ENCODE measurements at places on chromosomes 11 and 22.

DNA sequence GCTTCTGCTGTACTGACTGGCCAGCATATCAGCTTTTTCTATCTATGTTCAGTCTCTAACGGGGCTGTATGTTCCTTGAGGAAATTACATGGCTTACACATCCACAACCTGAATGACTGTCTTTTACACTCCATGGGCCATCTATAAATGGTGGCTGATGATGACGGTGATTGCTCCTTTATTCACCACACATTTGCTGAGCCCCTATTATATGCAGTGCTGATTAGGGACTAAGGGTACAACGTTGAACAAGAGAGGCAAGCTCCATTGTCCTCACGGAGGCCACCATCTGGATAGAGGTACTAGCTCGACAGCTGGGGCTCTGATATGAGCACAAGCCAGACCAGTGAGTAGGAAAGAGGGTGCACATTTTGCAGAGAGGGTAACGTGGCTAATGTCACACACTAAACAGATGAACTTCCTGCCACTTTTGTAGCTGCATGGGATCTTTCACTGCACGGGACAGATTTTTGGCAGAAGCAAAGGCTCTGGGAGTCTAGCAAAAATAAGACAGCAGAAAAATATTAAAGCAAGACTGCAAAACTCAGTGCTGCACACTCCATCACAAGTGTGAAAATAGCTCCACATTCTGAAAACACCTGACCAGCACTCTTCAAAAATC is 30.6 kb downstream of the DRD2 start:
- DNase-seq = no peak

DNA sequence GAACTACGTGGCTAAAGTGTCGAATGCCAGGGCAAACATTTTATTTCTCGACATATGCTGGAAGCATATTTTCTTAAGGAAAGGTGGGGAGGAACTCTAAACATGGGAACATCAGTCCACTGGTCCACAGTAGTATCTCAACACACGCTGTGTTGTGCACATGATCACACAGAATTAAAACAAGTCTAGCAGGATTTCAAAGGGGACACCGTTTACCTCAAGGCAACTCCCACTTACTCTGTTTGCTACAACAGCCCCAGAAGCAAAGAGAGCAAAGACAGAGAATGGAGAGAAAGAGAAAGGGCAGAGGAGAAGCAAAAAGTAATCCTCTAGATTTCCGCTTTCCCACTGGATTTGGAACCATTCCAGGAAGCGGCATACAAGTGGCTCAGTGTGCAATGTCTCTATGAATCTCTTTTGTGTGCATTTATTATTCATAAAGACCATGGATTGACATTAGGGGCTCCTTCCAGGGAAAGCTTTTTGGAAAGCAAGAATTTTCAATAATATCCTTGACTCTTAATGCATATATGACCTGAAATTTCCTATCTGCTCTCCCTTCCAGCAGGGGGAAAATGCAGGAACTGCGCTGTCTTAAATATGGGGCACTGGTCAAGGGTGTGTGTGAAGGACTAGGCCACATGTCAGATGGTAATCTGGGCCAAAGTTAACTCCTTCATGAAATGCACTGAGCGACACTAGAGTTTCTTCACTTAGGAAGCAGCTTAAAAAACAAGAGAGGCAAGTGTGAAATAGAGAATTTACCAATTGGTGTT is 34.8 kb upstream of the CCDC34 start:
- no peak for DNase-seq

- DNase-seq = no peak
These were observed 17.5 kb downstream of the PRG3 start for GRCh38 chr11:57363131-57364080.

- no peak for DNase-seq
These were observed 6.2 kb upstream of the CDK2AP2 start for GRCh38 chr11:67514116-67514515.

DNA sequence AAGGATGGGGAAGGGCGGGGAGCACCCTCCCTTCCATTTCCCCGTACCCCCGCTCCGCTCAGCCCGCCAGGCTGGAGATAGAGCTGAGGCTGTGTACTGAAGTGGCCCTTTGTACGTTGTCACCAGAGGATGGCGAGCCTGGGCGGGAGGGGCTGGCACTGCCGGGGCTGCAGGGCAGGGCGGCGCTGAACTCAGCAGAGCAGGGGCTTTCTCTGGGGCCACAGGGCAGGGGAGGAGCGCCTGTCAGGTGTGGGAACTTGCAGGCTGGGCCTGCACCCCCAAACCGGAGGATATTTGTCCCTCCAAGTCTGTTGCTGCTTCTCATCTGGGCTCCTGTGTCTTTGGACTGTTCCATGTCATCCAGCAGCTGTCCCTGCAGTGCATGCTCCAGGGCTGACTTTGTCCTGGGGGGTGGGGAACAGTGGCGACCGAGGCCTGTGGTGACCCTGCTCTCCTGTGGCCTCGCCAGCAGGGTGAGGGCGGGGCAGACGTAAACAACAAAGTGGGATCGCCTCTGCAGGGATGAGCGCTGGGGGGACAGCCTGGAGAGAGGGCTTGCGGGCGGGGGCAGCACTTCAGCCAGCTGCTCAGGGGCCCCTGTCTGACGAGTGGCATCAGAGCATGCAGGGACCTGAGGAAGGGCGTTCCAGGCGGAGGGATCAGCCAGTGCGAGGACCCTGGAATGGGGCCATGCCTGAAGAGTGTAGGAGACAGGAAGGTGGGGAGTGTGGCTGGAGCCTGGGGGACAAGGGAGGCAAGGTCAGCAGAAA is 13.1 kb downstream of the MGAT3 start:
- no peak for DNase-seq

- DNase-seq = no peak
These were observed 275.6 kb downstream of the BRD1 start for GRCh38 chr22:49551897-49552614.

DNA sequence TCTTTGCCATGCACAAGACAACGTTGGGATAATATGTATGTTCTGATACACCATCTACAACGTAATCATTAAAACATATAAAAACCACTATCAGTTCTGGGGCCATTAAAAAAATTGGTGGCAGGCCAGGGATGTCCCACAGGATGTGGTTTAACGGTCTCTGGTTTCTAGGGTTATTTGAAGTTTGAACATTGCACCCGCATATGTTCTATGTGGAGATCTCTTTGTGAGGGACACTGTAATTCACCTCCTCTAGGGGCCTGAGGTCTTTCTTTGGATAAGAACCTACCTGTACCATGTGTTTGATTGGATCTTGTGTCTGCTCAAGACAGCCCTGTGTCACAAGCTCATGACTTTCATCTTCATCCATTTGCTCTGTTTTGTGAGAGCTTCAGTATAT is 73.2 kb downstream of the GGTLC2 start:
- no peak for DNase-seq

DNA sequence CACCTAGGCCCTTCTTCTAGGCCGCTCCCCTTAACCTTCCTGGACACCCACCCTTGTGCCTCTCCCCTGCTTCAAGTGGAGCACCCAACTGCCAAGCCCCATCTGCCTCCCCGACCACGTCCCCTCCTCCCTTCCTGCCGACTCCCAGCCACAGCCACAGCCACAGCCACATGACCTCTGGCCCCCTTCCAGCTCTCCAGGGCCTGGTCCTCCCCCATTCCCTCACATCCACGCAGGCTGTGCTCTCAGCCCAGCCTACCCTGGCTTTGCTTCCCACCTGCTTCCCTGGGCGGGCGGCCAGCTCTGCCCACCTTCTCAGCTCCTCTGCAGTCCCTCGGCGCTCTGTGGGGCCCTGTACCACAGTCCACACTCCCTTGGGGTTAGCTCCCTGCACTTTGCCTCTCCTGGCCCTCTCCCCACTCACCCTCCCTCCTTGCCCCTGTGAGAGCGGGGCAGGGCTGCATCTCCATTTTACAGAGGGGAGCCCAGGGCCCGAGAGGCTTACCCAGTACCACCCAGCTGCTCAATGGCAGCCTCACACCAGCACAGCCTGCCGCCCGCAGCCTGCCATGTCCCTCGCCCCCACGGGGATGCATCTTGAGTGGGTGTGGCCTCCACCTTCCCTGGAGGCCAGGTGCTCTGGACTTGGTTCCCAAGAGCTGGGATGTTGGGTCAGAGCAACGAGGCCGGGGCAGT is 20.3 kb downstream of the PARVG start:
- no peak for DNase-seq

GRCh38 chr22:39800790-39801520 is 92.6 kb downstream of the ENTHD1 start:
- no peak for DNase-seq

GRCh38 chr11:116262370-116262769 is 510.4 kb downstream of the BUD13 start:
- DNase-seq = no peak

DNA sequence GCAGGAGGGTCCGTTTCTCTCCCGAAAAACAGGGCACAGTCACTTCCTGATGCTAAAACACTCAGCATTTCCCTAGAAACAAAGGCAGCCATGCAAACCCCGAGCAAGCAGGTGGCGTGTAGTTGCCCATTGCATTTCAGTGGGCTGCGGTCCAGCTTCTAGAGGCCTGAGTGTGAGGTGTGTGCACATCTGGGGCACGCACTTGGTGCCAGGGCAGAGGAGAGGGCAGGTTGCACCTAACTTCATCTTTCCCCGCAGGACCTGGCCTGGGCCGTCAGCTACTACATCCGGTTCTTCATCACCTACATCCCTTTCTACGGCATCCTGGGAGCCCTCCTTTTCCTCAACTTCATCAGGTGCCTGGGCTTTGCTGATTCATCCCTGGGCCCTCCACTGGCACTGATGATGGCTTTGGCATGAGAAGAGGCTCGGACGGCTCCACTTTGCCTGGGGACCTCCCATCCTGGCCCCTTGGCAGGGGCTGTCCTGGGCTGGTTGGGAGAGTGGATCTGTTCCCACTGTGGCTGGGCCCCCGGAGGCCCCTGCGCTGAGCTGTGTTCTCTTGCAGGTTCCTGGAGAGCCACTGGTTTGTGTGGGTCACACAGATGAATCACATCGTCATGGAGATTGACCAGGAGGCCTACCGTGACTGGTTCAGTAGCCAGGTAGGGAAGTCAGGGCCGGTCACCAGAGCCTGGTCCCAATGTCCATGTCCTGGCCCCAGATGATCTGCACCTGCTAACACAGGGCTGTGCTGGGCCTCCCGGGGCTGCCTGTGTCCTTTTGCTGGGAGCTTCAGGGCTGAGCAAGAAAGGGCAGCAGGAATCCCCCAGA is 28.4 kb downstream of the FADS3 start:
- no peak for DNase-seq

DNA sequence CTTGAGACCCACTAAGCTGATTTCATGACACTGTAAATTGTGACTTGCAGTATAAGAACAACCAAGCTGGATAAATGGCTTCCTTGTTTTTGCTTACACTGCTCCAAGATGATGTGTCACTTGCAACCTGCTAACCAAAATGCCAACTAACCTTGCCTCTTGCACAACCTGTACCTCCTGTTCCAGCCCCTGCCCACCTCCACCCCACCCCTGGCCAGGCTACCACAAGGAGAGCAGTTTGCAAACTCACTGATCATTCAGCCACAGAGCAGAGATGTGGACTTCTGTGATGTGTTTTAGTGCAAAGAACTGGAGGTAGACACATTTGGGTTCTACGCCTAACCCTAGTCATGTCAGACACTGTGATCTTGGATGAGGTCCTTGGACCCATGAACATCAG is 4.3 kb upstream of the APOL6 start:
- DNase-seq = no peak

DNA sequence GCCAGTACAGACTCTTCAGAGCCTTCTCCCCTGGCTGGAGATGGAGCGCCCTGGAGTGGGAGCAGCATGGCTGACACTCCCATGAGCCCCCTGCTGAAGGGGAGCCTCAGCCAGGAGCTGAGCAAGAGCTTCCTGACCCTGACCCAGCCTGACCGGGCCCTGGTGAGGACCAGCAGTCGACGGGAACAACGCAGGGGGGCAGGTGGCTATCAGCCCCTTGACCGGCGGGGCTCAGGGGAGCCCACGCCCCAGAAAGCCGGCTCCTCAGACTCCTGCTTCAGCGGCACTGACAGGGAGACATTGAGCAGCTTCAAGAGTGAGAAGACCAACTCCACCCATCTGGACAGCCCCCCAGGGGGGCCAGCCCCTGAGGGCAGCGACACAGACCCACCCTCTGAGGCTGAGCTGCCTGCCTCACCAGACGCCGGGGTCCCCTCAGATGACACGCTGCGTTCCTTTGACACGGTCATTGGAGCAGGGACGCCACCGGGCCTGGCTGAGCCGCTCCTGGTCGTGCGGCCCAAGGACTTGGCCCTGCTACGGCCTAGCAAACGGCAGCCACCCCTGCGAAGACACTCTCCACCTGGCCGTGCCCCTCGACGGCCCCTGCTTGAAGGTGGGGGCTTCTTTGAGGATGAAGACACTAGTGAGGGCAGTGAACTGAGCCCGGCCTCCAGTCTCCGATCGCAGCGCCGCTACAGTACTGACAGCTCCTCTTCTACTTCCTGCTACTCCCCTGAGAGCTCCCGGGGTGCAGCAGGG is 2.6 kb downstream of the PCNX3 start:
- DNase-seq = no peak

DNA sequence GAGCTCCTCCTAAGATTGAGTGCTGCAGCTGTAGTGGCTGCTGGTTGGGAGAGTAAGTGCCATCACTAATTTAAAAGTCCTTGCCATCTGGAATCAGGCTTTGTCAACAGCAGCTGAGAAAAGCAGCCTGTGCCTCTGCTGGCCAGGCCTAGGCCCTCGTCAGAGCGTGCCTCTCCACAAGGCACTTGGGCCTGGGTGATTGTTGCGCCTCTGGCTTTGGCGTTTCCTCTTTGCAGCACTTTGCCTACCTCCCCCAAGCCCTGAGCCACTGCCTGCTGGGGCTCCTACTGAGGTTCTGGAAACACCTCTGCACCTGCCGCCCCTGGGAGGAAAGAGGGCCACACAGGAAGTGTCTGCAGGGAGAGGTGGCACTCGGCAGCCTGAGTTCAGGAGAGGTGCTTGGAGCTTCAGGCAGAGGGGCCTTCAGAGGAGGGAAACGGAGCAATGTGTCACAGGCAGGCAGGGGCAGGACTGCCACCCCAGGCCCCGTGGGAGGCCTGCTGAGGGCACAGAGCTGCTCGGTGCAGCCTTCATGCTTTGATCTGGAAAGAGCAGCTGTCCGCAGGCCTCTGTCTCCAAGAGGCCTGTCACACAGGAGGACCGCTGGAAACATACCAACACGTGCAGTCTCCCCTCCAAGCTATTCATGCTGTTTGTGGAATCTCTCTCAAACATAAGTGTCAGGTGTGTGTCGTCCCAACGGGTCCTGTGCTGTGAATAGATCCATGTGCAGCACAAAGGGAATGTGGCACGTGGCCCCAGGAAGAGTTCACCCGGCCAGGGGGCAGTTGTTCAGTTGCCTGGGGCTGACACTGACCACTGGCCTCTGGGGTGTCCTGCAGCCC is 61.5 kb upstream of the EMID1 start:
- no peak for DNase-seq

GRCh38 chr22:37043828-37044538 is 7.6 kb upstream of the KCTD17 start:
- DNase-seq = no peak

Data from stimulated activated CD8-positive, alpha-beta memory T cell treated with anti-CD3 and anti-CD28 coated beads, Interleukin-2, amount 100 ng/mL, for 1 hour (primary cell).